ENCODE measurements at places on chromosomes 3 and 15.

DNA sequence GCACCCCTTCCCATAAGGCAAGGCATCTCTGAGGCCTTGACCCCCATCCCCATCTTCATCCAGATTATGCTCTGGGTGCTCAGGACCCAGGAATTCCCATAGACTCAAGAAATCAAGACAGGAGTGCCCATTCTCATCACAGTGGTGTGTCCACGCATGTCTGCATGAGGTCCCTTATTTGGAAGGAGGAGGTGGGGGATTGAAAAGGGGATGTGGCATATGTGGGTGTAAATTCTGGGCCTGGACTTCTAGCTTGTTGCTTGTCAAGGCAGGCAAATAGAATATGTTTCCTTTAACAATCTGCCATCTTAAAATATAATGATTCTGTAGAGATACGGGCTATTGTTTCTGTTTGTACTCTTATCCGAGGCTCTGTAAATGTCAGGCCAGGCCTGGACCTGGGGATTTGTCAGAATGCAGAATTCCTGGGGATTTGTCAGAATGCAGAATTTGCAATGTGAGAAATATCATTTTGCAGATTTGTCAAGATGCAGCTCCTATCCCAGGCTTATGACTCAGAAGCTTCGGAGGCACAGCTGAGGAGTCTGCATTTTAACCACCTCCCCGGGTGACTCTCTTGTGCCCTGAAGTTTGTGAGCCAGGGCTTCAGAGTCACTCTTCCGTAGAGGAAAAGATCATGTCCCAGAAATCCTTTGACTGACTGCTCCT lies 157.8 kb downstream of the SV2B start:
- no peak for DNase-seq

- no peak for DNase-seq
These were observed 3.0 kb downstream of the CCR8 start for GRCh38 chr3:39332525-39332924.

DNA sequence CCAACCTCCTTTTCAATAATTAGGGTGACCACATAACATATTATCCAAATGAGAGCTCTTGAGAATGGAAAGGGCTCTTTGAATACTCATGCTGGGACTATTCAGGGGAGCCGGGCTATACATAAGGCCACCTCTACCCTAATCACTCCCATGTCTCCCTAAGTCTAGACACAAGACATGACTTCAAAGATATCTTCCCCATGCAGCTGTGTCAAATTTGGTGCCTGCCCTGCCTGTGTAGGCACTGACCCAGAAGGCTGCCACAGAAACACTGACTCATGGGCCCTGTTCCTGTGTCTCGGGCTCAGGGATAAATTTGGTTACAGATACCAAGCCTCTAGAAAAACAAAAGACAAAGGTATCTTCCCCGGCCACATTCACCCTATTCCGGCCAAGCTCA lies 70.3 kb downstream of the MYLK start:
- DNase-seq: no peak

DNA sequence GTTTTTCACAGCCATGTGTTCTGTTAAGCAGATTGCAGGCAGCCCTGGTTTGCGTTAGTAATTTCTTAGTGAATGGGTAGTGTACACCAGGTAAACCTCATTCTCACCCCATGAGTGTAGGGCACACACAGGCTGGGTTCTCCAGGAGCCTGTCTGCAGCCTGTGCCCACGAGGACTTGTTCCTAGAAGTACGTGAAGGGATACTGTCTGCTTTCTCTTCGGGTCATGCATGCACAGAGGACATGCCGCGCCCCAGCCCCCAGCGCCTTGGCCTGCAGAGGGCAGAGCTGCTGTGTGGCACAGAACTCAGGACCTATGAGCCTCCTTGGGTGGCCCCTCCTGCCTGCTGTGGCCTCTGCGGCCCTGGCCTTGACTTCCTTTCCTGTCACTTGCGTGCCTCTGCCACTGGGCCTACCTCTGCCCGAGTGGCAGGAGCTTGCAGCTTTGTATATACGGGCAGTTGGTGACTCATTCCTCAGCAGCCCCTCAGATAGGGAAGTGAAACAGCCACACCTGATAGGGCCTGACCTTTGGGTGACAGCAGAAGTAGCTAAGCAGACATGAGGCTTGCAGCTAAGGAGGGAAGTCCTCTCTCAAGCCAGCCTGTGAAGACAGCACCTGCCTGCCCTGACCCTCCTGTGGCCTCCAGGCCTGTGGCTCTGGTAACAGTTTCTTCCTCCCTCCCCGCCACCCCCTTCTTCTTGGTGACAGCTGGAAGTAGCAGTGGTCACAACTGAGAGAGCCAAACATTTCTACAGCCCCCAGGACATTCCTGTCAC lies 19.5 kb downstream of the PPCDC start:
- DNase-seq: peak; percentile 91

GRCh38 chr3:57068437-57069089 lies 8.1 kb downstream of the SPATA12 start:
- DNase-seq: peak; percentile 31

GRCh38 chr3:152672320-152672649 lies 162.6 kb upstream of the P2RY1 start:
- DNase-seq: no peak

DNA sequence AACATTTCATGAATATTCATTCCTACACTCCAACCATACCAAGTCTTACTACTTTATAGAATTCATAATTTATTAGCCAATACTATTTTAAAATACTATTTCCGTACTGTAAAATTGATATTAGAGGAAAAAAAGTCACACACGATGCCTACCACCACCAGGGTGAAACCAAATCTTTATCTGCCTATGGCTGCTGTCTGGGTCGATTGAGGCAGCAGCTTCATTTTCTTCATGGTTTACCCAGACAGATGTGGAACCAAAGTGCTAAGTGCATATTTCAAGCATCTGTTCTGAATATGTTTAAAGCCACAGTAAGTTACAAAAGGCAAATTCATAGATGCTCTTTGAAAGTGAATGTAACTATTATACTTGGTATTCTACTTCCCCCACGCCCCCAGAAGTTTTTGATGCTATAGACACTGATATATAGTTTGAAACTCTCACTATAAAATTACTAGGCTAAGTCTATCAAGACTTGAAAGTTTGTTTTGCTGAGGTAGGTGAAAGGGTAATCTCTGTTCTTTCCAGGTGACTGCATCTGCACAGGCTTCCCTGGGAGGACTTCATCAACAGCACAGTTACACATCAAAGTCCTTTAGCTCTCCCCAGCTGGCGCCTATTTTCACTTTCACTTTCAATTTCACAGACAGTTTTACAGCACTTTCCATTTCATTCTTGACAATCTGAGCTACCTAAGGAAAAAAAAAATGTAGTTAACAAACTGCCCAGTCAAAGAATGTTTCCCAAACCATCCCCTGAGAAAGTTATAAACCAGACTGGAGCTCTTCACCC lies 113.9 kb downstream of the POLQ start:
- DNase-seq: peak; percentile 78

DNA sequence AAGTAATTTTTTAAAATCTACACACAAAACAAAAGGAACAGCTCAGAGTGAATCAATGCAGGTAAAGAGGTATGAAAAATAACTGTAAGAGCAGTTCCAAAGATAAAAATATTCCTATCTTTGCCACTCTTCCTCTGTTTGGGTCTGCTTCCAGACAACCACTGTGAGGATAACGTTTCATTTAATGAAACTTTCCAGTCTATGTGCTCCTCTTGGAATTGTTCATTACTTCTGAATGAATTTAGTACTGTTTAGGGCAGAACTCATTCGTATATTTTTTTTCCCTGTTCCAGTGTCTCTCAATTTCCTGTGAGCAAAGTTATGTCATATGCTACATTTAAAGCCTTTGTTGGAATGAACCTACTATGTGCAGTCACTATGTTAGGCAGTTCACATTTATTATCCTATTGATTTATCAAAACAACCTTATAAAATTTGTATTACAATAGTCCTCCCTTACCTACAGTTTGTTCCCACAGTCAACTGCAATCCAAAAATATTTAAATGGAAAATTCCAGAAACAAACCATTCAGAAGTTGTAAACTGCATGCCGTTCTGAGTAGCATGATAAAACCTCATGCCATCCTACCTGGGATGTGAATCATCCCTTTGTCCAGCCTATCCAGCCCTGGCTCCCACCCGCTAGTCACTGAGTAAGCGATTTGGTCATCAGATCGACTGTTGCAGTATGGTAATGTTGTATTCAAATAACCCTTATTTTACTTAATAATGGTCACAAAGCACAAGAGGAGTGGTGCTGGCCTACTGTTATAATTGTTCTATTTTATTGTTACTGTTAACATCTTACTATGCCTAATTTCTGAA lies 98.1 kb downstream of the TMCC1 start:
- DNase-seq: no peak

GRCh38 chr3:142898346-142899213 lies 9.7 kb upstream of the PCOLCE2 start:
- DNase-seq: no peak

GRCh38 chr3:113685124-113685523 lies 11.3 kb downstream of the USF3 start:
- no peak for DNase-seq

DNA sequence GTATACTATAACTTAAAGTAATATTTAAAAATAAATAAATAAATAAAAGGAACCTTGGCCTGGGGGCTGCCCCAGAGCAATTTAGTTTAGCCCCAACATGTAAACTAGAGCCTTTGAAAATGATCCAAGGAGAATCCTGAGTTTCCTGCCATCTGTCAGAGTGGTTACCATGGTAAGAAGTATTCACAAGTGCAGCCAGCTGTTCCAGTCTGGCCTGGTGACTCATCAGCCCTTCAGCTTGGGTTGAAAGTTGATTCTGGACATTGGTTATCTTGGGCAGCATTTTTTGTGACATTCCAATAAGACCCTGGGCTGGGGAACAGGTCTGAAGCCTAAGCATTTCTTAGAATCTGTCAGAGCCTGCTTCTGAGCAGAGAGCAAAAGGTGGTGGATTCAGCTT lies 72.7 kb upstream of the LRTM1 start:
- no peak for DNase-seq

DNA sequence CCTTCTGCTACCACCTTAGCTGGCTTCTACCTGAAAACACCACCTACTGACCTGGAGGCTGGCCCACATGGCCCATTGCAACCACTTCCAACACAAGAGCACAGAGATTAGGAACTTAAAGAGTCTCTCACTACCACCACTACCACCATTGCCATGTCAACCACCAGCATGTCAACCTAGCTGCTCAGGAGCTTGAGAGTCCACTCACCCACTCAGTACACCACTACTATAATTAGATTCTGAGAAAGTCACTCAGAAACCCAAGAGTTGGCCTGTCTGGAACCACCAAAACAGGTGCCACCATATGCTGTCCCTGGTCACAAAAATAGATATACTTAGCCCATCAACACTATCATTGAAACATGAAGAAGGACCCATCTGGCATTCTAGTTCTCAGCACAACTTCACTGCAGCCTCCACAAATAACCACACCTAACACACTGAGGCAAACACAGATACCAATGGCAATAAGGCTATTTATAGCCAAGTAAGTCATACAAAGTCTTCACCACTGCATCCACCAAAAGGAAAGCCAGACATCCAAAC lies 806.7 kb upstream of the EPHA6 start:
- no peak for DNase-seq

- no peak for DNase-seq
These were observed 402.4 kb upstream of the PDZRN3 start for GRCh38 chr3:74027121-74027520.

DNA sequence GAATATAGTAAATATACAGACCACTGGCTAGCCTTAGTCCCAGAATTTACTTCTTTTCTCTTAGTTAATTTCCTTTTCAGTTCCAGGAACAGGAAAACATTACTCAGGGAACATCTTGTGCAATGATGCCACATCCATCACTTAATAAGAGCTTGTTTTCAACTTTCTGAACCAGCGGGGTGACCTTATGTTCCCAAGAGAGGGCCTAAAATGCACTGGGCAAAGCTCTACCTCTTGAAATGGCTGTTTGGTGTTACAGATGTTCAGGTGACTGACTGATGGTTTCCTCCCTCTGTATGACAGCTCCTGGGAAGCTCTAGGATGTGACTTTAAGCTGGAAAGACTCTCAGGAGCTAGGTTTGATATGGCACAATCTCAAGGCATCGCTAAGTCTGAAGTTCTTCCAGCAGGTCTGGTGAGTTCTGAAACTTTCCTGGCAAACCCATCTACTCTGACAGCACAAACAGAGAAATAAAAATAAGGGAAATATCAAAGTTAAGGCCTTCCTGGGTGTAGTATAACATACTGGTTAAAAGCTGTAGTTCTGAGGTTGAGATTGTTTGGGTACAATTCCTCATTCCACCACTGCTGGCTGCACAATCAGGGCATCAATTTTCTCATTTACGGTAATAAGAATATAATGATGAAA lies 98.6 kb downstream of the ZIC1 start:
- no peak for DNase-seq

GRCh38 chr3:70734756-70735155 lies 422.3 kb upstream of the MDFIC2 start:
- no peak for DNase-seq

- DNase-seq: no peak
These were observed 8.7 kb downstream of the DLG1 start for GRCh38 chr3:197289726-197290125.

DNA sequence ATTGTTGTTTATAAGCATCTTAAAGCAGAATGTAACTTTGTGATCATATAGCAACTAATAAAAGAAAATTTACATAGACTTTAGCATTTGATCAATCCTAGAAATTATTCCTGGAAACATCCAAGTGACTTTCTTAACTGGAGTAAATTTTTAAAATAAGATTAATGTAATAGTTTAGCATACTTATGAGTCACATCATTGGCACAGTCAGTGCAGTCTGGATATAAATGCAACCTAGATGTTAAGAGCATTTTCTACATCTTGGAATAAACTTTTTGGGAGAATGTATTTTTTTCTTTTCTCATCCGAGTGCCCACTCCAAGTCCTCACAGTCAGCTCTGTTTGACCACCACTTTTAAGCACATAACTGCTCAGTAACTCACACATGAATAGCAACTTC lies 324.6 kb upstream of the PLSCR5 start:
- DNase-seq: no peak

GRCh38 chr3:192855434-192855833 lies 62.2 kb downstream of the MB21D2 start:
- no peak for DNase-seq

- DNase-seq: no peak
These were observed 122.7 kb downstream of the GOLIM4 start for GRCh38 chr3:167973046-167973445.

GRCh38 chr15:63308947-63309346 lies 31.5 kb downstream of the APH1B start:
- no peak for DNase-seq

GRCh38 chr15:82540984-82541431 lies 751 bp upstream of the RPS17 start:
- DNase-seq: no peak

GRCh38 chr15:101439920-101440319 lies 49.6 kb downstream of the PCSK6 start:
- DNase-seq: no peak

DNA sequence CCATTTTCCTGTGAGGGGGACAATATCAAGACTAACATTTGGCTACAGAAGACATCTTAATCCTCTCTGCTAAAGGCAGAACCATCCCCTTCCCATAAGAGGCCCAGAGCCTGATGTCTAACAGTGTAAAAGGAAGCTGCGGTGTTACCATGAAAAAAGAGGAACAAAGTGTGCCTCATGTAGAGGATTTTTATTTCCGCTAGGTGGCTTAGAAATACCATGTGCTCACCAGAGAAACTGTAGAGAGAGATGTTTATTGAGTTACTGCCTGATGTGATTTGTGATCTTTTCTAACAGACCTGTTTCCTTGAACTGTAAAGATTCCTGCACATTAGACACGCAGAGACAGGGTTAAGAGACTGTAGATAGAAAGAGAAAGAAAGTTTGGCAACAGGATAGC lies 22.0 kb downstream of the OR5H15 start:
- DNase-seq: no peak

GRCh38 chr3:37499061-37499785 lies 324.8 kb upstream of the LRRFIP2 start:
- no peak for DNase-seq
